ENCODE measurements at places on chromosomes 3 and 15. TPM values are rescaled to one million over a fixed set of nuclear protein-coding genes. Genes with fewer than 3 reads are reported as not detected.

Gene CPNE9
- total RNA-seq = 6.3 TPM

Gene CATSPER2
- 5.1 TPM for total RNA-seq

Gene CTDSPL2
- total RNA-seq = 123 TPM

Gene CNTN3
- 28.5 TPM for total RNA-seq

Gene PLIN1
- 0.89 TPM for total RNA-seq

Gene GSK3B
- total RNA-seq = 66.6 TPM

Data from spinal cord (tissue), 10 donors.